Activated gamma-delta T cell treated with anti-CD3 and anti-CD28 coated beads, Interleukin-2, amount 50 U/mL, for 16 hours (primary cell): ENCODE measurements at places on chromosomes 16 and 17.

DNA sequence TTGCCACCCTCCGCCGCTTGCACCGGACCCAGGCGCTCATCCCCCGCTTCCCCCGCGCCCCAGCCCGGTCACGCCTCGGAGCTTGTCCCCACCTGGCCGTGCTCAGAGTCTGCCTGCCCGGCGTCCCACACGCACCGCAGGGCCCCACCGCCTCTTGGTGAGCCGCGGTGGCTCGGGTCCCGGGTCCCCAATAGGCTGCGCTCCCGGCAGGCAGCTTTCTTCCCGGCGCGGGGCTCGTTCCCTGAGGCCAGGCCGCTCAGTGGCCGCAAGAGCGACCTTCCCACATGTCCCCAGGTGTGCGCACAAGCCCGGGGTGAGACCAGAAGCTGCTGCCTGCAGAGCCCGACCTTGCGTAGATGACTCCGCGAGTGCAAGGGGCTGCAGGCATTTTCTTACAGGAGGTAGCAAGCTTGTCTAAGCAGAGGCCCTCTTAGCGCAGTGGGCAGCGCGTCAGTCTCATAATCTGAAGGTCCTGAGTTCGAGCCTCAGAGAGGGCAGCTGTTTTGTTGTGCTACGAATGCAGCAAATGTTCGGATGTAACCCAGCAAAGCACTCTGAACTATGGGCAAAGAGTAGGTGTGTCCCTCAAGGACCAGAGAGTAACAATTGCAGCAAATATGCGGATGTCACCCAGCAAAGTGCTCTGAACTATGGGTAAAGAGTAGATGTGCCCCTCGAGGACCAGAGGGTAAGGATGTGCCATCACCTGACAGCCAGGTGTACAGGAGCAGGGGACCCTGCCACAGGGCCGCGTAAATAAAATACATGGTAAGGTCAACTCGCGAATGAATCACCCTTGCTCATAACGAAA is 15.6 kb downstream of the TLE7 start:
- DNase-seq, result no peak

- DNase-seq, result no peak
Observed at GRCh38 chr17:60301649-60302048, 90.3 kb downstream of the USP32 start.

GRCh38 chr16:78976212-78976611 is 624.3 kb downstream of the MAF start:
- no peak for DNase-seq

DNA sequence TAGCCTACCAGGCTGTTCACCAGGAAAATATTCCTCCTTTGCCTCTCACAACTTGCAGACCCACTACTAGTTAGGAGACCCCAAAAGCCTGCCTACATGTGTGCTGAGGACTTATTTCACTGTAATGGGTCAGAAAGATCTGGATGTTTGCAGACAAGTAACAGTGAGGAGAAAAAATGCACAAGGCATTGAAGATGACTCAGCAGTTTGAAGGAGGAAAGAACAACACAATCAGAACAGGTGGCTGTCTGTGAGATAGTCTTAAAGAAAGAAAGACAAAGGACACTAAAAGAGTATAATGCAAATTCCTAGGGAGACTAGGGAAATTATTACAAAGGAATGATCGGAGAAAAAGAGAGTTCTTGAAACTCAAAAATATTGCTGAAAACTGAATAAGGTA is 69.0 kb downstream of the ANKFN1 start:
- DNase-seq, result no peak

DNA sequence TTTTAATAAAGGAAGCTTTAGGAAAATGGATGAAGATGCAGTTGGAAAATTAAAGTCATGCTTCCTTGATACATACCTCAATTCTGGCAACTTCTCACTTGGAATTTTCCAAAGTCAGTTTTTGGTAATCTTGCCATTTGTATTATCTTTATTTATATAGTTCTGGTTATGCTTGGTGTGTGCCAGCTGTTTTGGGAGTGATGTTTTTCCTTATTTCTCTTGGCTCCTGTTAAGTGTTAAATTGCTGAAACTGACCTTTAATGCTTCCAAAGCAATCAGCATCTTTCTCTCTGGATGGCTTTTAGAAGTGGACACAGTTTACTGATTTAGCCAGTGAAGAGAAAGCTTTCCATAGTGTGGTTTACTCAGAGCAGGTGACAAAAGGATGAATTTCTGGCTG is 70.1 kb upstream of the HAS3 start:
- no peak for DNase-seq

DNA sequence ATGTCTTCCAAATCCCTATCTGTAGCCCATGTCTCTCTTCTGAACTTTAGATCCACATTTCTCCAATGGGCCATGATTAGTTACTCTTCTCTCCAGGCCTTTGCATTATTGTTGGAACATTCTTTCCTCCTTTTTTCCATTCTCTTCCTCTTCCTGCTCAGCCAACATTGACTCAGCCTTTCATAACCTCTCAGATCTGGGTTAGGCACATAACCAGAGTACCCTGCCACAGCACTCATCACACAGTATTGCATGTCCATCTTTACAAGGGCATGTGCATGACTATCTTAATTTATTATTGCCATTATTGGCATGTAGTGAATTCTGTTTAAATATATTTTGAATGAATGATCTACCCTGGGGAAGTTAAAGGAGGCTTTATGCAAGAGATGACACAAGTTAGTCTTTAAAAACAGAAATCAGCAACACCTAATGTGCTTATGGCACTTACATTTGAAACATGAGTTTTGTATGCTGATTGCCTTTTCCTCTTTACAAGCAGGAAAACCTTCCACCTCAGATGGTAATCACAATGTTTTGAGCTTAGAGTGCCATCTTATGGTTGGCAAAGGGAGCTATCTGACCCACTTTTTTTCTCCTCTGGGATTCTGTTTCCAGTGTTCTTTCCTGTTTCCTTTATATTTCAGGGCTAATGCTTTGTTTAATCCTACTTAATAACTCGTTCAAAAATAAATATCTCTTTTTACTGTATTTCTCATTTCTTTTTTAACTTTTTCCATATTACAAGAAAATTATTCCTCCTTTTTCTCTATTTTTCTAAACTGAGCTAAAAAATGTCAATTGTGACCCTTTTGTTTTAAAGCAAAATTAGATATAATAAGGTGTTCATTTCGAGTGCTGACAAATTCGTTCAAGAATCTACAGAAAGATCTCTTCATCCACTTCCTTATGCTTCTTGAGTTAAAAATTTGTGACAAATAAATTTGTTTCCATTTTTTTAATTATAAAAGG is 151.0 kb upstream of the RBL2 start:
- no peak for DNase-seq

- DNase-seq, result no peak
Observed at GRCh38 chr16:49859125-49859811, 3.4 kb upstream of the ZNF423 start.

DNA sequence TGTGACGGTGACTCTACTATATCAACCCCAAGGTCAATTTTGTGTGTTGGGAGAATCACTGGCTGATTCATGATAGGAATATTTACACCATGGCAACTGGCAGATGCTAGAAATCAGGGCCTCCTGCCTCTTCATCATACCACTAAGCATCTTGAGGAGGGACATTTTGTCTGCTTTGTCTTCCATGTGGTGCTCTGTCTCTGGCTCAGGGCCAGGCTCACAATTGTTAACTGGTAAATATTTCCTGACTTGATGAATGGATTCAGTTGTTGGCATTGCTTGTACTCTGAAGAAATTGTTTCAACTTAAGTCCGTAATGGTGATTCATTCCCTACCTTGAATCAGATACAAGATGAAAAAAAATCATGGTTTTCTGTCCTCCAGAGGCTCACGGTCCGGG is 292.7 kb downstream of the HAPSTR1 start:
- DNase-seq, result no peak

DNA sequence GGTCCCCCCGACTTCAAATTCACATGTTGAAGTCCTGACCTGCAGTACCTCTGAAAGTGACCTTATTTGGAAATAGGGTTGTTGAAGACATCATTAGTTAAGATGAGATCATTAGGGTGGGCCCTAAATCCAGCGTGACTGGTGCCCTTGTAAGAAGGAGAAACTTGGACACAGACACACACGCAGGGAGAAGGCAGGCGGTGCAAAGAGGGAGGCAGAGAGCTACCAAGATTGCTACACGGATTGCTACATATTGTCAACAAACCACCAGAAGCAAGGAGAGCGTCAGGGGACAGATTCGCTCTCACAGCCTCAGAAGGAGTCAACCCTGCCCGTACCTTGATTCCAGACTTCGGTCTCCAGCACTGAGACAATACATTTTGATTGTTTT is 6.8 kb upstream of the WBP2 start:
- DNase-seq, result no peak

DNA sequence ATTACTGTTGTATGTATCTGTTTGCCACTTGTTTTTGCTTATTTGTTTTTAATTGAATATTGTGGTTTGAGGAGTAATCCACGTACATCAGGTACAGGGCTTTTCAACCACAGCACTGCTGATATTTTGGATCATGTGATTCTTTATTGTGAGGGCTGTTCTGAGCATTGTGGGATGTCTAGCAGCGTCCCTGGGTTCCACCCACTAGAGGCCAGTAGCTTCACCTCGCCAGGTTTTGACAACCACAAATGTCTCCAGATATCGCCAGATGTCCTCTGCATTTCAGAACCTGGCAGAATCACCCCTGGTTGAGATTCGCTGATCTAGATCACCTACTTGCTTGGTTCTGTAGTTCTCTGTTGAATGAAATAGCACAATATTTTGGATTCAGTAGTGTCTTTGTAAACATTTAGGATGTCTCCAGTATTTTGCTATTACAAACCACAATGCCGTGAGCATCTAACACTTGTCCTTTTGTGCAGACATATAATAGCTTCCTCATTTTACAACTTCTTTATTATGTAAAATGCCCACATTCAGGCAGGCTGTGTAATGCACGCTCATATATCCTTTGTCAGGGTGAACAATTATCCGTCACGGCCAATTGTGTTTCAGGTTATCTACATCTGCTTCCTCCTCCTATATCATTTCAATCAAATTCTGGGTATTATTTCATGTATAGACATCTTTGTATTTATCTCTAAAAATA is 380.3 kb downstream of the SNX29 start:
- no peak for DNase-seq

DNA sequence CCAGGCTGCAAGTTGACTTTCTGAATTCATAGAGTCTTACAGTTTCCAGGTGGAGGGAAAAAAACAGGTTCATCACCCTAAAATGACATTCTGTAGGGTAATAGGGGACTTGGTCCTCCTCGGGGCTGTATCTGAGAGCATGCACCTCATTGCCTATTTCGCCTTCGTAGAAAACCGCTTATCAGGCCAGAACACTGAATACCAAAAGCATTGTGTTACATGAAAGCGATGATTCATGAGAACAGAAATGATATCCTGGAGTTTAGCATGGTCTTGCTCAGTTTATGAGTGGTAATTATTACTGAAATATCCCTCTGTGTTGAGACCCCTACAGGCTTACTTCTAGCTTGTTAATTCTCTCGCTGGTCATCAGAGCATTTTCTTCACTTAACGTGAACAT is 61.4 kb upstream of the ARHGAP44 start:
- DNase-seq, result no peak

DNA sequence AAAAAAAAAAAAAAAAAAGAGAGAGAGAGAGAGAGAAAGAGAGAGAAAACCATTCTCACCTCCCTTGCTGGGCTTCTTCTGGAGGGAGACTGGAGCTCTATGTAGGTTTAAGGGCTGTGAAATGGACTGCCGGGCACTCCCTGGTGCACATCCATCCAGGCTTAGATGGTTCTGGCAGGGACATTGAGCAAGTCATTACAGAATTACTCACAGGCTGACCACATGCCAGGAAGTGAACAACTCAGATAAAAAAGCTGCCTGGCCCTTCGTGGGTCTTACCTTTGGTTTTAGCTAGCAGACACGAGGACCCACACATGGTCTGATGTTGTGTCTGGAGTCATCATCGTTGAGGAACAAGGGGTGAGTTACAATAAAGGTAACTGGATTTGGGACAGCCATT is 847.4 kb upstream of the EEF2KMT start:
- no peak for DNase-seq

DNA sequence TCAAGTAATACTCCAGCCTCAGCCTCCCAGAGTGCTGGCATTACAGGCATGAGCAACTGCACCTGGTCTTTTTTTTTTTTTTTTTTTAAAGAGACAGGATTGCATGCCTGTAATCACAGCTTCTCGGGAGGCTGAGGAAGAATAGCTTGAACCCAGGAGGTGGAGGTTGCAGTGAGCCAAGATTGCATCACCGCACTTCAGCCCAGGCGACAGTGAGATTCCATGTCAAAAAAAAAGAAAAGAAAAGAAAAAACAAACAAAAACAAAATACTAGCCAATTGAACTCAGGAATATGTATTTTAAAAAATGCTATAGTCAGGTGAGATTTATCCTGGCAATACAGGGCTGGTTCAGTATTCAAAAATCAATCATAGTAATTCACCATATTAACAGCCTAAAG is 117.7 kb upstream of the TMEM97 start:
- no peak for DNase-seq

- DNase-seq, result no peak
Observed at GRCh38 chr16:23959752-23960072, 123.9 kb downstream of the PRKCB start.

GRCh38 chr17:6574687-6575595 is 18.6 kb upstream of the PITPNM3 start:
- peak; percentile 17 for DNase-seq

DNA sequence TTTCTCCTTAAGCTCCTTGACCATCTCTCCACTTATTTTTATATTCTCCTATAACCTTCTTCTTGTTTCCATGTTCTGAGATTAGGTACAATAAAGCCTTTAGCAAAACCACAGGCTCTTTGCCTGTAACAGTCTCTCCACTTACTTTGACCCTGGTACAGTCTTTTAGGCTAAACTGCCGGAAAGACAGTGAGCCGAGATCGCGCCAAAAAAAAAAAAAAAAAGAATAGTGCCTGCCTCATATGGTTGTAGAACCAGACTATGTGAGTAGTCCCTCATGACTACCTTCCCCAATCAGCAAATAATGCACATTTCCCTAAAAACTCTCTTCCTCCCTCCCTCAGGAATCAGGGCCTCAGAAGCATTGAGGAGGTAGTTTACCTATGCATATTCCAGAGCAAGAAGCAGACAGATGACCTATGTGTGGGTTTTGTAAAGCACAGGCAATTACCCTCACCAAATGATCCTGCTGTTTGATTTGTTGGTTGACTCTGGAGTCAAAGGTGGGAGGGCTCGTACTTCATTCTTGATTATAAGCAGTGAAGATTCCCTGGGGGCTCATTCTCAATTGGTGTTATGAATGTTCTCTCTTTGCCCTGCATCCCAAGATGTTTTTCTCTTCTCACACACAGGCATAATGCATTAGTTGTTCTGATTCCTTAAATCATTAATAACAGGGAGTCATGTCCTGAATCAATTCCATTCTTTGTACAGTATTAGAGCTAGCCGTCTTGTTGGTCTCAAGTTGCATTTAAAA is 8.9 kb upstream of the NME1 start:
- no peak for DNase-seq

GRCh38 chr16:2195322-2196161 is 863 bp downstream of the CASKIN1 start:
- DNase-seq, result no peak

DNA sequence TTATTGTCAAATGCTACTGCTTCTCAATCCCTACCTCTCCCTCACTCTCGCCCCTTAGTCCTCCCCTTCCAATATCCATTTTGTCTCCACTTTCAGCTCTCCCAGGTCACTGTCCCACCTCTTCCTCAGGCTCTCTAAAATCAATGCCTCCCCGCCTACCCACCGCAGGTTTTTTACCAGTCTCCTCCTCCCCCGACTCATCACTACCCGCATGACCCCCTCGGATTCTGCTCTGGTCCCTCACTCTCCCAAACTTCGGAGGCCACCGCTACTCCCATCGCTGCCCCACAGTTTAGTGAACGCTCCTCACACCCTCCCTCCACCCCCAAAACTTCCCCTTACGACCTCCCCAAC is 513 bp downstream of the CRLF3 start:
- DNase-seq, result no peak

GRCh38 chr17:53032861-53033271 is 789.9 kb upstream of the KIF2B start:
- no peak for DNase-seq

GRCh38 chr16:606656-607307 is 16.9 kb downstream of the RAB40C start:
- no peak for DNase-seq
